ENCODE measurements at places on chromosomes 13 and 19. TPM values are rescaled to one million over a fixed set of nuclear protein-coding genes. Genes with fewer than 3 reads are reported as not detected.

GRCh38 chr19:5698635-5699422, 8.7 kb downstream of the RPL36 start:
- no peak for DNase-seq

DNA sequence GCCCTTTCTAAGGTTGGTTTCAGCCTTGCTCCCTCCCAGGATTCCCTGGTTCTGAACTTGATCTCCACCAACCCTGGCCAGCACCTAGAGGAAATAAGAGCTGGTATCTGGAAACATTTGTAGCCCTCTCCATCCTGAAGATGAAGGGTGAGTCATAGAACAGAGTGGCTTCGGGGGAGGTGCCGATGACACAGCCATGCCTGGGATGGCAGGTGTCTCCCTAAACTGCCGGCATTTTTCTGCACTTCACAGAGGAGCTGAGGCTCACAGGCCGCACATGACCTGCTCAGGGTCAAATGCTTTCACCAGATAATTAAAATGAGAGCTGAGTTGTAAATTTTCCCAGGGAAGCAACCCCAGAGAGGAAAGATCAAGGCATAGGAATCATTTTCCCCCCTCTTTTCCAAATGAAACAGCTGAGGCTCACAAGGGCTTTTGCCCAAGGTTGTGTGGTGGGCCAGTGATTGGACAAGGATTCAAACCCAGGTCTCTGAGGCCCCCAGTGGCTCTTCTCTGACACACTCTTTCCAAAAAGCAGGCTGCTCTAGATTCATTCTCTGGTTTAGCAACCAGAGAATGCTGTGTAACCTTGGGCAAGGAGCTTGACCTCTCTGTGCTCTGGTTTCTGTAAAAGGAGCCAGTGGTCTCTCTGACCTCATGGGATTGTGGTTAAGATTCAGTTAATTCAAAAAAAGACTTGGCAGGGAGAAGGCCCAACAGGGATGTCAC, 1.2 kb upstream of the SLC25A42 start:
- DNase-seq, result no peak

GRCh38 chr13:25927363-25927762, 124.5 kb downstream of the SHISA2 start:
- no peak for DNase-seq

Gene SPRED3
- total RNA-seq, result 0.66 TPM

Data from esophagus muscularis mucosa (tissue), 4 donors.